Activated naive CD4-positive, alpha-beta T cell treated with anti-CD3 and anti-CD28 coated beads, Interleukin-2, amount 10 ng/mL, durations not matched to agents 7 days and 5 days (primary cell): ENCODE measurements at places on chromosomes 7 and 10.

DNA sequence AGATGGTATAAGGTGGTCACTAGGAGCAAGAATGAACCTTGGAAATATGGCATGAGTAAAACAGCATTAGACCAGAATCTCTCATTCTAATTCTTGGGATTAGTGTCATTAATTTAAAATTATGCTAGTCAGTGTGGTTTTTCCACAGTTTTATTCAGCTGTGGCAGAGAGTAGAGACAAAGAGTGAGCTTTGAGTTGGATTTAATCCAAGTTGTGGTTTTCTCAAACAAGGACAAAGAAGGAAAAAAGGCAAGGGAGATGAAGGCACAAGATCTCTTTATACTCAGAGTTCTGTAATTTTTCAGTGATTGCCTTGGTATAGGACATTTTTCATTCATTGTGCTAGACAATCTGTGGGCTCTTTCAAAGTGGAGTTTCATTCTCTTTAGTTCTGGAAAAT lies 28.2 kb upstream of the AKAP9 start:
- no peak for DNase-seq

- DNase-seq = no peak
Observed at GRCh38 chr7:36796850-36797536, 72.7 kb upstream of the AOAH start.

GRCh38 chr7:80781146-80781545 lies 137.7 kb downstream of the SEMA3C start:
- DNase-seq = no peak

DNA sequence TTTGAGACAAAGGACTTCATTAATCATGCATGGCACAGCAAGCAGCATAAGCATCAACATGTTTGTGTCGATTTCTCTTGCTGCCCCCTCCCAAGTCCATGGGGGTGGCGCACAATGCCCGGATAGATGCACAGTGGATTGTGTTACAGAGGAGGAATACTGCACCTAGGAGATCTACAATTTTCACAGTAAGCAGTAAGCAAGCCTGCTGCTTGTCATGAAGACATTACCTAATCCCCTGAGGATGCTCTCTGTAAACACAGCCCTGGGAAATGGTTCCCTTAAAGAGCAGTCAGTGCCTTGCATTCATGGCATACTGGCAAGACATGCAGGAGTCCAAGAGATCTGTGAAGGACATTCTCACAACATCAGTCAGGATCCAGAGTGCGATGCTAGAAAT lies 137.7 kb downstream of the ETV1 start:
- no peak for DNase-seq

- DNase-seq = no peak
Observed at GRCh38 chr10:43794181-43794815, 145.6 kb upstream of the ZNF32 start.

DNA sequence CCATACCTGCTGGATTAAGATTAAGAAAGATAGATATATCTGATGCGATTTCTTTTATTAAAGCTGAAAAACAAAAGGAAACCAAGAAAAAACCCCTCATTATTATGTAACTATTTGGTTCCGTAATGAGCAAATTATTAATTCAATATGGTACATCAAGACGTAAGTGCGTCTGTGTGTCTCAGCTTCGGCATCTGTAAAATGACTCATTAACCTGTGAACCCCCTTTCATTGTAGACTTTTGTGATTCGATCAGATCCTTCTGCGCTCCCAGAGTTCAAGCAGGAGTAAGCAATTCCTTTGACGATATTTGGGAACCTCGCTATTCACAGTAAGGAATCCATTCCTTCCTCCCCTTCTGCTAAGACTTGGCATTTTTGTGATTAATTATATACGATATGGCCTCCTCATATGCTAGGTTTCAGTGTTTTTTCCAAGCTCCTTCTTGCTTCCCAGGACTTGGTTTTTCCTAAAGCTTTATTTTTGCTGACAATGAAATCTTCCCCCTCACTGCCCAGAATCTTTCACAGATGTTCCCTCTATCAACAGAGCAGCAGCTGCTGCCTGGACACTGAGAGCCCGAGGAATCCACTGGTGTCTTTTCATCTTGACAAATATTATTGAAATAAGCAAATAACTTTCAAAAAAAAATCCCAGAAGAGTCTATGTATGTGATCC lies 171.7 kb upstream of the CELF2 start:
- DNase-seq = no peak

GRCh38 chr10:37632641-37633040 lies 224.8 kb downstream of the ZNF248 start:
- no peak for DNase-seq

DNA sequence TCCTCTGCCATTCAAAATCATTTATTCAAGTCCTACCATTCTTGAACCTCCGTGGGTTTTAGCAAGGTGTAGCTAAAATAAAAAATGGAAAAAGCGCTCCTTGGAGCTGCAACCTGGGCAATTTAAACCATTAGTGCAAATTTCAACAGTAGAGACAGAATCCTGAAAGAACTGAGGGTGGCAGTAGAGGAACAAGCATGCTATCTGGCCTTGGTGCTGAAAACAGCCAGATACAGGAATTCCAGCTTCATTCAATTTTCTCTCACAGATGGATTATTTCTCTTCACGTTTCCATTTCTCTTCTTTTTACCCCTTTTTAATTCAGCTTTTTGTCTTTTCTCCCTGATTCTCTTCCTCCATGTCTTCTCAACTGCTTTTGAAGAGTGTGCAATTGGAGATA lies 77.7 kb downstream of the OTUD1 start:
- no peak for DNase-seq

GRCh38 chr10:99520847-99521764 lies 11.6 kb upstream of the NKX2-3 start:
- DNase-seq = no peak

- peak; percentile 54 for DNase-seq
Observed at GRCh38 chr10:132420981-132421846, 24.2 kb downstream of the PWWP2B start.

DNA sequence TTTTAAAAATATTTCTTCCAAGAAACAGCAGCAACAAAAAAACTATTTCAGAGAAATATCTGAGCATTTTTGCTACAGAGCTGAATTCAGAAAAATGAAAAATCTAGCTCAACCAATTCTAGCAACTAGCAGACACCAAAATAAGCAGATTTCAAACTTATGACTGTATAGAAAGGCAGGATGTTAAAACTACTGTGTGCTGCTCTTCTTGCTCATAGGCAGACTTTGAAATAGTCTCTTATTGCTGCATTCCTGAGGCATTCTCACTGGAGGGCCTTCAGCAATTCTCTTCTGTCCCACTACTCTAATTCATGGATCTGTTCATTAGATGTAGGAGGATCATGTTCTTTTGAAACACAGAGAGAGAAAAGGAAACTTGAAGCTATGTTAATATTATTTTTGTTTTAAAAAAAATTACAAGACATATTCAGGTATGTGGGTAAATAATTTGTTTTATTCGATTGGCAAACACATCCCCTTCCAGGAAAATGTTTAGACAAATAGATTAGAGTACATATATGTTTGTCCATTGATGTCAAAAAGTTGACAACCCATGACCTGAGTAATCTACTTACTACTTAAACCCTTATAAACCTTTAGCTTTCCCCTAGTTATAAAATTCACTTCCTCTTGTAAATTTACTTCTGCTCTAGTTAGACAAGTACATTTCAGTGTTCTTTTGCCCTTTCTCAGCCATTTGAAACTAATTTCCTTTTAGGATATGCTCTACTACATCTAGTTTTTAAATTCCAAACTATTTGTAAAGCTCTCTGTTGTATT lies 428.2 kb upstream of the POT1 start:
- DNase-seq = no peak

GRCh38 chr7:105352018-105352612 lies 36.6 kb downstream of the SRPK2 start:
- peak; percentile 74 for DNase-seq

DNA sequence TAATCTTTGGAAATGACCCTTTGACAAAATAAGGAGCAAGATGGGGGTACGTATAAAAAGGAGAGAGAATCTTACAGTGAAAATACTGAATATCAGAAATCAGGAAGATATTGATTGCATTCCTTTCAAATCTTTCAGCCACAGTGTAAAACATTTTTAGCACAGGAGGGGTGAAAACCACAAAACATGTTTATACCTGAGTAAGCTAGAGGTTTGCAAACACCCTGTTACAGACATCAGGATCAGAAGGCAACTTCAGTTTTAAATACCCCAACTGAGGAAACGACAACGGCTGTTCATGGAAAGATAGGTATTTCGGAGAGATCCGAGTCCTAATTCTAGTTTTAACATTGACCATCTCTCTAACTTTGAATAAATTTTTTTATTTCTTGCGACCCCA lies 69.1 kb upstream of the ITGB1 start:
- DNase-seq = no peak

DNA sequence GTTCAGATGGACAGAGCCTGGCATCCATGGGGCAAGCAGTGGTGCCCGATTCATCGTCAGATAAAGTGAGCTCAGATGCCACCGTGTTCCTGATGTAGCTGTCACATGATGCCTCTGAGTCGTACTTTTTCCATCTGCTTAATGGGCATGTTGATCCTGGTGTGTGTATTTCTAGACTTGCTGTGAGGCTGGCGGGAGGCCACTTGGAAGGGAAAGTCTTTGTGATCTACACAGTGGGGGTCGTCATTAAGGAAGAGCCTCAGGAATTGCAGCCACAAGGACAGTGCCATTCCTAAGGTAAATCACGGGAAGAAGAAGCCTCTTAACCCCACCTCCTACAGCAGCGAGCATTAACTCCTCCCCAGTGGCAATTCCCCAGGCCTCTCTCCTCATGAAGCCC lies 63.0 kb downstream of the RGS10 start:
- DNase-seq = no peak

DNA sequence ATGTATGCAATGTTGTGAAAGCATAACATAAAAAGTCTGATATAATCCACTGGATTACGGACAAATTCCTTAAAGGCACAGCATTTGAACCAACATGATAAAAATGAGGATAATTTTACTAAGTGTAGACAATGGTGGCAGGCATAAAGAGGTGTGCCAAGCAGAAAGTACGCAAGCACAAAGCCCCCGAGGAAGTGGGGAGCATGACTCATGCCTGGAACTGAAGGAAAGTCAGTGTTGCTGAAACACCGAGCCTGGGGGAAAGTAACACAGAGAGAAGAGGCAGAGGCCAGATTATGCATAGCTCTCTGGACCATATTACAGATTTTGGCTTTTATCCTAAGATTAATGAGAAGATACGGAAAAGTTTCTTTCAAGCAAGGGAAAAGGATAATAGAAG lies 490.0 kb upstream of the PHF14 start:
- no peak for DNase-seq

GRCh38 chr7:95905167-95905566 lies 132.8 kb downstream of the DYNC1I1 start:
- no peak for DNase-seq

DNA sequence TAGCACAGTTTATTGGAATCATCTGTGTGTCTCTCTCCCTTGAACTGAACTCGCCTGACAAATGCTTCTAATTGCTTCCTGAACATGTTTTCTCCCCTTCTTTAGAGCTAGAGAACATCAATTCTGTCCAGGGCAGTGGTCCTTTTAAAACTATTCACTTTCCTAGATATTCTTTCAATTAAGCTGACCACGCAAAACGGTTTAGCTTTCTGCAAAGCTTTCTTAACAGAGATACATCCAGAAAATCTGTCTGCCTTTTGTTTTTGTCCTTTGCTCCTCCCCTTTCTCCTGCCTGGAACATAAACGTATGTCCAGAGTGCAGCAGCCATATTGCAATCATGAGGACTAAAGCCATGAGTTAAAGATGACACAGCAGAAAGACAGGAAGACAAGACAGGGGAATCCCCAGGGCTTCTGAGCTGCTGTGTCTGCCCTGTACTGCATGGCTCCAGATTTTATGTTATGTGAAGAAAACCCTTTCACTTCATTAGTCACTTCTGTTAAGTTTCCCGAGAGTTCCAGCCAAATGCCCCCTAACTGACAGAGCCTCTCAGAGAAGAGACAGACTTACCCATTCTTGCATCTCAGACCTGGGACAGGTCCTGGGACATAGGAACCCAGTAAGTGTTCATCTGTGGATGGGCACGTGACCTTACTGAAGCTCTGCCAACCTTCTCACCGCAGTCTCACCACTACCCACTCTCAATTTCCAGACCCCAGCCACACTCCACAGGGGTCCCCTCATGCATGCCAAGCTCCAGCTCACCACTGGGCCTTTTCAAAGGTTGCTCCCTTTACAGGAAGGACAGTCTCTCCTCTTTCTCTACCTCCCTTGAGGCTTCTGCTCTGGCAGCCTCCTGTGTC lies 35.0 kb upstream of the CPXM2 start:
- DNase-seq = no peak

DNA sequence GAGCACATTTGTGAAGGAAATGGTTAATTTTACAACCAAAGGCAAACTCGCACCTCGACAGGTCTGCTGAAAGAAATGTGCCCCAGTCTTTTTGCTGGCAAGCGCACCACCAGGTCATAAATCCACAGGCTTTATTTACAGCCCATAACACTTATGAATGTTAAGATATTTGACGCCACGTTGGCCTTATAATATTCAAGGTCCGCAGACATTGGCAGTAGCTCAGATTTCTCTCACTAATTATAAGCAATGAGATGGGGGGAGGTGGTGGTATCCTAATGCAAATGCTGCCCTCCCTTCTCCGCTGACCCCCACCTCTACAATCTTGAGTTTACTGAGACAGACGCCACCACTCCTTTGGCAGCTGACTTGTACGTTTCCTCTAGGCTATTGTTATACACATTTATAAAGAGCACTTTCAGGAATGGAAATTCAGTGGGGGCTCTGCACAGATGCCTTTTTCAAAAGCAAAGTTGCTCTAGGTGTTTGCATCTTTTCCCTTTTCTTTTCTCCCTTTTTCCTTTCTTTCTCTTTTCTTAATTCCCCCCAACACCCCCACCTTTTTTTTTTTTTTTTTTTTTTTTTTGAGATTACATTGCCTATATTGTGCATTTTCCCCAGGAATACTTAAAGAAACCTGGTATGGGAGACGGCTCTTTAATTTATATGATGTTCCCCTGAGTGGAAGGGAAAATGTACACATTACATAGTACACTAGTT lies 6.7 kb downstream of the TCF7L2 start:
- DNase-seq = no peak

GRCh38 chr10:52108236-52108635 lies 205.8 kb upstream of the DKK1 start:
- DNase-seq = no peak

- no peak for DNase-seq
Observed at GRCh38 chr10:3658766-3659165, 126.2 kb downstream of the KLF6 start.

GRCh38 chr7:74479961-74480829 lies 26.5 kb downstream of the GTF2IRD1 start:
- no peak for DNase-seq

- DNase-seq = no peak
Observed at GRCh38 chr7:5755704-5756504, 25.6 kb downstream of the RNF216 start.

DNA sequence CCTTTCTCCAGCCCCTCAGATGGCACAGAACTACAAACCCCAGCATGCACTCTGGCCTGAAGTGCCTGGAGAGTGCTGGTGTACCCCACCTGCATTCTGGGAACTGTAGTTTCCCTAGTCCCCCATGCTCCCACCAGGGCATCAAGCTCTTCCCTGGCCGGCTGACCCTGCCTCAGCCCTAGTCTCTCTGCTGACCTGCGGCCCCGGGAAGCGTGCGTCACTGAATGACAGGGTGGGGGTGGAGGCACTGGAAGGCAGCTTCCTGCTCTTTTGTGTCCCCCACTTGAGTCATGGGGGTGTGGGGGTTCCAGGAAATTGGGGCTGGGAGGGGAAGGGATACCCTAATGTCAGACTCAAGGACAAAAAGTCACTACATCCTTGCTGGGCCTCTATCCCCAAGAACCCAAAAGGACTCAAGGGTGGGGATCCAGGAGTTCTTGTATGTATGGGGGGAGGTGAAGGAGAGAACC lies 2.1 kb downstream of the NOS3 start:
- DNase-seq = peak; percentile 47
